GOT3 (cell line): ENCODE measurements at places on chromosomes 3 and 15.

DNA sequence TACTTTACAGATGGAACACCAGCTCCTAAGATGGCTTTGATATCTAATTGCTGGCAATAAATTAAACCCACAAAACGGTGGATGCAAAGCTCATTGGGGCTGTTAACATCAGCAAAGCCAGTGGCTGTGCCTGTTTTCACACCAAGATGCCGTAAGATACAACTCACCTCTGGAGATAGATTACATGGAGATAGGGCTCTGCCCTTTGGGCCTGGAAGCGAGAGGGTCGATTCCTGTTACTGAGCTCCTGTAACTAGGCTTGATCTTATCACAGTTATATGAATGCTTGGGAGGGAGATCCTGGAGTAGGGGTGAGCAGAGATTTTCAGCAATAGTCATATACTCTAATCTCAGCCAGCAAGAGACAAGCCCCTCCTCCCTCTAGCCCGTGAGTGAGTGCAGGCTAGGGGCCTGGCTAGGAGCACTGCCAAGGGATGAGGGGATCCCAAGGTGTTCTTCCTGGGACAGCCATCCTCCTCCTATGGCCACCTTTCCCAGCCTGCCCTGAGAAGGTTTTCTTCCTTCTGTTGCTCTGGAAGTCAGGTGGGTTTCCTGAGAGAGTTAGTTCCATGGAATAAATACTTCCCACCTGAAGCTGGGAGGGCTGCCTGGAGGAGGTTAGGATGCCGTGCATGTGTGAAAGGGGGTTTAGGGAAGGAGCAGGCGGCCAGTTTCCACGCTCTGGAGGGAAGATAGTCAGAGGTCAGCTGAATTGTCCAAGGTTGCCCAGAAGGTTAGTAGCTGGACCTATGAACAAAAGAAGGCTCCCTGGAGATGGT lies 18.1 kb upstream of the DOCK3 start:
- DNase-seq = no peak

- DNase-seq = no peak
Observed at GRCh38 chr3:52039426-52039825, 16.9 kb downstream of the DUSP7 start.

DNA sequence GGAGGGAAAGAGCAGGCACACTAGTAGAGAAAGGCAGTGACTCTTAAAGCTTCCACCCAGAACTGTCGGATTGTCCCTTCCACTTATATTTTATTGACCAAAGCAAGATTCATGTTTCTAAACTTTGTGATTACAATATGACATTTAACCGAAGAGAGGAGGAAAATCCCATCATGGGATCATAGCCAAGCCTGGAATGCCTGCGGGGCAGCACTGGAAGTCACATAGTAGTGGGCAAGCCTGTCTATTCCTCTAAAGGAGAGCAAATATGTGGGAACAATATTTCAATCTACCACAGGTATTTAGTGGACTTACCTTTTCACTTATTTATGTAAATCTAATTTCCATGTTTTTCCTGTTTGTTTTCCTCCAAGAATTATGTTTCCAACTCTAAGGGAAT lies 3.8 kb upstream of the TMOD3 start:
- DNase-seq = no peak

DNA sequence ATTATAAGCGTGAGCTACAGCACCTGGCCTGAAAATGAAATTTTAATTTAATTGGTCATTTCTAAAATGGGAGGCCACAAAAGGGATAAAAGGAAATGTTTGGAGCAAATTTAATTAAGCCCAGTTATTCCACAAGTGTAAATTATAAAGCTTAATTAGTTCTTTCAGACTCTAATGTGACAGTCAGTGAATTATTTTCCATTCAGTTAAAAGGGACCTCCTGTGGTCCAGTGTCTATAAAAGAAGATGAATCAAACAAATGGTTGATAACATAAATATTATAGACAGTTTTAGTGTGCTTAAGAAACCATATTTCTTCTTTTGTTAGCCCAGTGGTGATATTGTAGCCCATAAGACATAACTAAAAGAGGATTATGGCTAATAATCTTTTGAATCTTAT lies 66.4 kb downstream of the CNOT10 start:
- DNase-seq = no peak

DNA sequence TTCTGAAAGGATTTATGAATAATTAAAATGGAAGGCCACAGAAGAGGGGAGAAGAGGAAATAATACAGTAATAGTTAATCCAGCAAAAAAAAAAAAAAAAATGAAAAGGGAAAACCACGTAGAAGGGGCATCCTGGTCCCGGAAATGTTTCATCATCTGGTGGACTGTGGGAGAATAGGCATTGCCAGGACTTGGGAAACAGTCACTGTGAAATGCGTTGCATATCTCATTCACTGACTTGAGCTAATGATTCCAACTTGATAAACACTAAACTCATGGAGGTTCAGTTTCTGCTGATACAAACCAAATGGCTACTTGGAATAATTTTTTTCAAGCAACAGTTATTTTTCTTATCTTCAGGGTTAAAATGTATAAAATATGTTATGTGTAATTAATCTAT lies 3.2 kb downstream of the XCR1 start:
- no peak for DNase-seq

- DNase-seq = no peak
Observed at GRCh38 chr3:42349765-42350594, 60.4 kb downstream of the LYZL4 start.
